ENCODE measurements at places on chromosomes 6 and 20.

GRCh38 chr20:50488236-50488806 lies 21.9 kb upstream of the PTPN1 start:
- no peak for DNase-seq

- DNase-seq: no peak
Observed at GRCh38 chr6:72627539-72627938, 5.7 kb downstream of the KCNQ5 start.

- no peak for DNase-seq
Observed at GRCh38 chr6:24909241-24910216, 26.2 kb downstream of the RIPOR2 start.

DNA sequence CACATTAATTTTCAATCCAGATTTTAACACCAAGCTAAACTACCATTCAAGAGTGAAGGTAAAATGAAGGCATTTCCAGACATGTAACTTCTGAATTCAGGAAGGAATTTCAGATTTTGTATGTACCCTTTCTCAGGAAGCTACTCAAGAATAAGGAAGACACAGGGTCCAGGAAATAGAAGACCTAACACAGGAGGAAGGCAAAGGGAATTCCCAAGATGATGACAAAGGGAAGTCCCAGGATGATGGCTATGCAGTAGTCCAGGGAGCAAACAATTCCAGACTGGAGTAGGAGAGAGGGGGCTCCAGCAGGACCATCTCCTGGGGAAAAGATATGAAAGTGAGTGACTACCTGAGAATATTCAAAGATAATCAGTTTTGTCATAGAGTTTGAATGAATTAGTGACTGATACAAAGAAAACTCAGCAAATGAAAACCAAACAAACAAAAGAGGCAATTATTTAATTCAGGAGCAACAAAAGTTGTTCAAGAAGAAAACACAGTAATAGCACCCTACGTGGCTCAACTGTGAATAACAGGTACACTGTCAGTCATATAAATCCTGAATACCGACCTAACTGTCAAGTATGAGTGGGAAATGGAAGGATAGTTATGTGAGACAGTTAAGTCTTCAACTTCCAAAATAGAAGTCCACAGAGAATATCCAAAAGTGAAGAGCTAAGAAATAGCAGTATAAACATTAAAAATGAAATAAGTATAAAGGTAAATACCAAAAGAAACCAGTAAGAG lies 4.0 kb downstream of the RNF24 start:
- DNase-seq: no peak

DNA sequence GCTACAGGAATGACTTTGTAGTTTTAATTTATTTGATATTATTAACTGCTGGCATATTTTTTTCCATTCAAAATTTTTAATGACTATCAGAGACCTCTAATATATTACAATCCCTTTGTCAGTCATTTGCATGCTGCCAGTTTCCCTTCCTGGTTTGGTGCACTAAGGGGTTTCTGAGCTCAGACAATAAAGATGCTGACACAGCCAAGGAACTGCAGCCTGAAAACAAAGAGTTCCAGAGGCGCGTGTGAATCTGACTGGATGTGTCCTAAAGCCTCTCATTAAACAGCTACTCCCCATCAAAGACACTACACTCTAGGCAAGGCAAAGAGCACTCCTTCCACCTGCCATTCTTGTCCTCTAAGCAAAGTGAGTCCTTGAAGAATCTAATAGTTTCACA lies 116.8 kb upstream of the DST start:
- DNase-seq: no peak

GRCh38 chr6:109511832-109512231 lies 28.8 kb upstream of the ZBTB24 start:
- DNase-seq: no peak

GRCh38 chr6:69791065-69791471 lies 5.7 kb downstream of the LMBRD1 start:
- no peak for DNase-seq

DNA sequence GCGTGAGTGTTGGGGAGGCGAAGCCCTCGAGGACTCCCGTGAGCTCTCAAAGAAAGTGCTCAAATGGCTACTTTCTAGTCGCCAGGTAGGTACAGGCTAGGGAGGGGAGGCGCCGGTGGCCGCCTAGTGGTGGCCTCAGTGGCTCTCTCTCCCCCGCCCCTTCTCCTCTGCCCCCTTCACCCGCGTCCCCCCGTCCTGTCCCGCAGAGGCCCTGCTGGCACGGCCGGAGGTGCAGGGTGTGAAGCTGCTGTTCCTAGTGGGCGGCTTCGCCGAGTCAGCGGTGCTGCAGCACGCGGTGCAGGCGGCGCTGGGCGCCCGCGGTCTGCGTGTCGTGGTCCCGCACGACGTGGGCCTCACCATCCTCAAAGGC lies 16.3 kb downstream of the ADISSP start:
- no peak for DNase-seq

DNA sequence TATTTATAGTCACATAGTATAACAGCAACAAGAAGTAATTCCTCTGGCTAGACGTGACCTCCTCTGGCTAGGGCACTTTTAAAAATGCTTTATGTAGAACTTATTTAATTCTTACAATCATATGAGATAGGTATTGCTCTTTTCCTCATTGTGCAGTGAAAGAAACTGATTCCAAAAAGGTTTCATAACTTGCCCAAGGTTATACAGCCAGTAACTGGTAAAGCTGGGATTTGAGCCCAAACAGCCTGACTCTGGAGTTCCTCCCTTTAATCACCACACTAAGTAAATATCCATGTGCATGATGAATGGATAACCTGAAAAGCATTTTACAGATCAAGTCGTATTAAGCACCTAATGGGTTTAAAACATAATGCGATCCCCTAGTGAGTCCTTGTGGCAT lies 214.6 kb downstream of the PRL start:
- no peak for DNase-seq

DNA sequence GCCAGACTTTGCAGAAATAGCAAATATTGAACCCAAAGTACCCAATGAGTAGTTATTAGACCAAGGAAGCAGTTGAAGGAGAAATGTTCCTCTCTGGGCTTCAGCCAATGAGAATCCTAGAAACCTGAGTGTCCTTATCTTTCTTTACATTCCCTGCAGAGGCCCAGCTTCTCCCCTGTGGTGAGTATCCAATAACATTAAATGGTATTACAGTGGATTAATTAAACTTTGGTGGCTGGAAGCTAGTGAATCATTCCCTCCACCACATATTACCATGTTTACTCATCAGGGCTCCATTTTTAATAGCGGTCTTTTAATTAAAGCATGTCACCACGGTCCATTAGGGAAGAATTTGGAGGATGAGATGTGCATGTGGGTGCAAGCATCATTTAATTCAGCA lies 74.0 kb downstream of the UNC5CL start:
- no peak for DNase-seq

- DNase-seq: no peak
Observed at GRCh38 chr6:6332811-6333244, 12.4 kb upstream of the F13A1 start.

DNA sequence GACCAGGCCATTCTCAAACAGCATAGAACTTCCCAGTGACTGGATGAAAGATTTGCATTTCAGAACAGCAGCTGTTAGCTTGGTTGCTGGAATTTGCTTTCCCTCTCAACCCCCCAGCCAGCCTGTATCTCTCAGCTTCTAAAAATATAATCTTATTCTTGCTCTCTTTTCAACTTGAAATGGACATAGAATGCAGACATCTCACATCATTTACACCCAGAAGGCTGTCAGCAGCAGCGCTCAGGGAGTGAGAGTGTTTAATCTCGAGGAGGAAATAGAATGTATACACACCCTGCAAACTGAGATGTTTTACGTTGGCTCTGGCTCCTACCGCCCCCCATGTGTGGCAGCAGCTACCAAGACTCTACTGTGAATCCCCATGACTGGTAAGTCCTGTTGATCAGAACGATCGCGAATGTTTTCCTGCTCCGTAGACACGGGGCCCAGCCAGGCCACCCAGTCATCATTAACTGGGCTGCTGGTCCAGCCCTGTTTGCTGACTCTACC lies 163.4 kb upstream of the SLC24A3 start:
- no peak for DNase-seq

DNA sequence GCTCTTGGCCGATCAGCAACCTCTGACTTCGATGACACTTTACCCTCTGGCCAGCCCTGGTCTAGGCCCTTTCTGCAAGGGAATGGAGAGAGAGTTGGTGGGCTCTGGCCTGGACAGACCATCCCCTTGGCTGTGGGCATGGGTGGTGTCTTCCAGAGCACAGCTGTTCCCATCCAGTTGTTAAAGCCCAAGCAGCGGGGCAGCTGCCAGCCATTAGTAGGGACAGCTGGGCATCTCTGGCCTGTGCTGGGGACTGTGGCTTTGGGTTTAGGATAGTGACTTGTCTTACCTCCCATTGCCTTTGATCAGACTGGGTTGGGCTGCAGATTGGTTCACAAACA lies 2.8 kb downstream of the CDC25B start:
- no peak for DNase-seq

DNA sequence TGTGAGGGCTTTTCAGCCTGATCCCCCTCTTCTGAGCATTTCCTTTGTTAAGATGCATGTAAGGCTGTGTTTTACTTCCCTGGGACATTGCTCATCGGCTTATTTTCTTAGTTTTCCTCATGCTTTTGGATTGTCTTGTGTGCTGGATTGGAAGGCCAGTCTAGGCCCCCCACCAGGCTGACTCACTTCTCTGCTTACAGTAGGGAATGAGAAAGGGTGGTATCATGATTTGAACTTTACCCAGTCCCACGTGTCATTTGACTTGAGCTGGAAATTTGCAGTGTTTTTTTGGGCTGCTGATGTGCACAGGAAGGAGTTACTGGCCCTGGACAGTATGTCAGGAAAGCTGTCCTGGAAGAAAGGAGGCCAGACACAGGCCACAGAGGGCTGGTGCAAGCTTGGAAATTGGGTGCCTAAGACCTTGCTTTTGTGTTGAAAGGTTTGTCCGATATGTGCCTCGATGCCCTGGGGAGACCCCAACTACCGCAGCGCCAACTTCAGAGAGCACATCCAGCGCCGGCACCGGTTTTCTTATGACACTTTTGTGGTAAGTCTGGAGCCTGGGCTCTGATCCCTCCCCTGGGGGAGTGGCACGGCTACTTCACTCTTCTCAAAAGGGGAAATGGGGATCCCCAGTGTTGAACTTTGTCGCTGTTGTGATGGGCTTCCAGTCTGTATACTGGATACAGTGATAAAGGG lies 12.8 kb downstream of the RNF114 start:
- no peak for DNase-seq

DNA sequence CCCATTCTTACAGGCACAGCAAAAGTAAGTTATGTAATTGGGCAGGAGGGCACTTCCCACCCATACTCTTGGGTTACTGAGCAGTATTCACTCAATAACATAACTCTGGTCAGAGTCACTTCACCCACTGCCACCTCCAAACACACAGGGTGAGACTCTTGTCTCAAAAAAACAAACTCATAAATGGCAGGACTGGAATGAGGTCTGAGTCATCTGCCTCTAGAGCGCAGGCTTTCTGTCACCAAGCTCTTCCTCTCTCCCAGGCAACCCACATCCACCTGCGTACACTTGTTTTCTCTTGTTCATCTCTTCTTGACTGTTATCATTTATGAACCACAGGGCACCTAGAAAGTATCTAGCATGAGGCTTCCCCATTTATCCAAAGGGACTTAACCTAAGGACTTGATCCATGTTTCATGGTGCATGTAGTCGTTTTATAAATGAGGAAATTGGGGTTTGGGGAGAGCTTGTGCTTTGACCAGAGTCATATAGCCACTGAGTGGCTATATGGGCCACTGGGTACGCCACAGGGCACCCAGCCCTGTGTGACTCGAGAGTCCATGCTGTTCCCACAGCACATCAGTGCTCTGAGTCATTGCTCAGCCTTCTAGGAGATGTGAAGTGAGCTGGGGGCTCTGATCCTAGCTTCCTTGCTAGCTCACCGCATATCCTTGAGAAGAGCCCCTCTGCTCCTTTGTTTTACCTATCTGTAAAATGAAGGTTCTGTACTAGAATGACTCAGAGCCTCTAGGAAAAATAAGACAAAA lies 22.4 kb downstream of the C20orf173 start:
- DNase-seq: no peak

DNA sequence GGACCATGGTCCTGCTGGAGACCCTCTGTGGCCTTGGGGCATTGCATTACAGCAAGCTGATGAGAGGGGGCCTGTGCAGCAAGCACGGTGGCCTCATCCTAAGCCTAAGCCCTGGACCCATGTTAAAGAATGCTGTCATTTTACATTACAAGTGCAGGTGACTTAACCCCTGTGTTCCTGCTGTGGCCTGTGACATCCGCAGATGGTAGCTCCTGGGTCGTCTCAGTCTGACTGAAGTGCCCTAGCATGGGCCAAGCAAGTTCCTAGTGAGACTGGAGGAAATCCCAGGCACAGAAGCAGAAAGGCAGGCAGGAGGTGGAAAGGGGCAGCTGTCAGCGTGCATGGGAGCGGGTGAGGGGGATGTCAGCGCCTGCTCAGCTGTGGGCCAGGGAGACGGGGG lies 252.4 kb downstream of the FNDC1 start:
- DNase-seq: no peak

- DNase-seq: no peak
Observed at GRCh38 chr20:48600470-48600945, 227.3 kb downstream of the PREX1 start.

GRCh38 chr6:135240711-135241110 lies 59.6 kb downstream of the MYB start:
- no peak for DNase-seq

- no peak for DNase-seq
Observed at GRCh38 chr6:154511791-154512190, 1.3 kb upstream of the CNKSR3 start.

GRCh38 chr6:108862479-108863191 lies 14.4 kb downstream of the ARMC2 start:
- no peak for DNase-seq

GRCh38 chr6:125749865-125750691 lies 646 bp downstream of the HEY2 start:
- DNase-seq: peak; percentile 39

- no peak for DNase-seq
Observed at GRCh38 chr20:57662456-57663240, 42.4 kb upstream of the ZBP1 start.

DNA sequence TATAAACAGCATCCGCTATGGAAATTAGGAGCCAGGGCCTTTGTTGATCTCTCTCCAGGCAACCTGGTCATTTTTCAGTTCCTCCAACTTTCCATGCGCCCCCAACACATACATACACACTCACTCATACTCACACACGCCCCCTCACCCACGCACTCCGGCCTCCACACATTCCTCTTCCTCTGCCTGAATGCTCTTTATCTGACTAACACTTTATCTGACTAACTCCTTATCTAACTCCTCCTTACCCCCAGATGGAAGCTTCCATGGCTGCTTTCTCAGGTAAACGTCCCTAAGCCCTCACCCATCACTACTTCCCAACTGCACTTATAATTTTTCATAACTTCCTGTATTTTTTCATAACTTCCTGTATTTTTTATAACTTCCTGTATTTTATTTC lies 17.4 kb downstream of the CASS4 start:
- no peak for DNase-seq

- peak; percentile 34 for DNase-seq
Observed at GRCh38 chr6:19838442-19839236, 1.5 kb downstream of the ID4 start.

- DNase-seq: no peak
Observed at GRCh38 chr6:36265744-36266143, 4.1 kb upstream of the PNPLA1 start.

Data from HEK293T (cell line).